ENCODE measurements at places on chromosomes 3 and 15.

DNA sequence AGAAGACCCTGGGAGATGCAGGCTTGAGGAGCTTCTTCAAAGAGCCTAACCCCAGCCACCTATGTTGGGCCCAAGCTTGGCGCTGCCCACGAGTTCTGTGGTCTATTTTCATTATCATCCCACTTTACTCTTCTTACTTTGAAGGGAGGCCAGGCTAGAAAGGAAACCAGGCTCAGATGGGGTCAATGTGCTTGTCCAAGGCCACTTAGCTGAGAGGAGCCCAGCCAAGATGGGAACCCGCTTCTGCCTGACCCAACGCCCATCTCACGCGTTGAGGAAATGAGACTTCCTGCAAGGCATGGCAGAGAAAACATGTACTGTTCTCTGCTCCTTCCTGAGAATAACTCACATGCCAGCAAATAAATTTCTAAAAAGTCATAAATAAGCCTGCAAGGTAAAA is 486.3 kb upstream of the PROK2 start:
- no peak for DNase-seq

DNA sequence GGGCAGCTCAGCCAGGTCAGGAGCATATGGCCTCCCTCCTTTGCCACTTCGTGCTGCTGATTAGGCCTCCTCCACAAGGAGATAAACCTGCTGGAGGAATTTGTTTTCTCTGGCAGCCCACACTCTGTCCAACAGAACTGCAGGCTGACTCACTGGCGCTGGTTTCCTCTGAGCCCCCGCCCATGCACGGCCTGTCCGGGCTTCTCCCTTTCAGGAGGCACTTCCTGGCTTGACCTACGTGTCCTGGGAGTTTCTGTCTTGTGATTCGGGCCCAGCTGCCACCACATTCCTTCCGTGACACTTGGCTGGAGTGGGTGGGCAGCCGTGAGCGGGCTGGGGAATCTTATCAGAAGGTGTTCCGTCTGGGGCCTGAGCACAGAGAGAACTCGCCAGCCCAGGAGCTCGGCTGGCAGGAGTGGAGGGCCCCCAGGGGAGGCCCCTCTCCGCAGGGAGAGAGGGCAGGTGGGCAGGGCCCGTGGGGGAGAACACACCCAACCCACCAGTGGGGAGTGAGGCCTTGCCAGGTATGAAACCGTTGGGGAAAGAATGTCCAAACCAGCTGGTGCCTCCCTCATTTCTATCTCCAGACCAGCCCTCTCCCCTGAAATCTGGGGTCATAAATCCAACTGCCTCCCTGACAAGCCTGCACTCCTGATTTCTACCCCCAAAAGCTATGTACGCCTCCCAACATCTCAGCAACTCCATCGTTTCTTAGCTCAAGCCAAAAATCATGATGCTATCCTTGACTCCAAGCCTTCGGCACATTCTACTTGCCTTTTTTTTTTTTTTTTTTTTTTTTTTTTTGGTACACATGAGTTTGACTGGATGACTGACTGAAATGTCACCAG is 110.6 kb upstream of the MEF2A start:
- no peak for DNase-seq

DNA sequence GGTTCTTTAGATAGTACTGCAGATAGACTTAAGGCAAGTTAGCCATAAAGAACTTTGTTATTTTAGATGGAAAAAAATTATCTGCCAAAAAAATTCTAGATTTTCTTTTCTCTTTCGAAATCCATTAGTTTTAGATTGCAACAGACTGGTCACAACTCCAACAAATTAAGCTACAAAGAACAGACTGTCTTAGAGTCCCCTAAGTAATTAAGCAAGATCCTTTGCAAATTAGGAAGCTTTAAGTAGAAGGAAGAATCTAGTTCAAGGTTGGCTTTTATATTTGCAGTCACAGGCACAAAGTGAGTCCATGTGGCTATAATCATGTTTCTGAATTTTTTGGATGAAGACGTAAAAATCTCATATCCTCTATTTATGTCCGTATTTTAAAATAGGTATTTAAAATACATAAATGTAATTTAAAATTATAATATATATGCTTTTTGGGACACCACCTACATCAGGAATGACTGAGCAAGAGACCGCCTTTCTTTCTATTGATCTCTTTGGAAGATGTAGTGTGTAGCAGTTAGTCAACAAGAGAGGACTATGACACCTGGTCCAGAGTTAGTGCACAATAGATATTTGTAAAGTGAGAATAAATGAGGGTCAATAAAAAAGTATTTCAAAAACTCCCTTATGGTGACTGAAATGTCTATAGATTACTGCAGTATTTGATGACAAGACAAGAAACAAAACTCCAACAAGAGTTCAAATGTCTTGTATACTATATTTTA is 34.4 kb downstream of the TMEM45A start:
- DNase-seq: no peak

- no peak for DNase-seq
Observed at GRCh38 chr3:124428372-124429128, 301.7 kb upstream of the UMPS start.

GRCh38 chr3:9373465-9373864 is 10.6 kb downstream of the THUMPD3 start:
- no peak for DNase-seq

DNA sequence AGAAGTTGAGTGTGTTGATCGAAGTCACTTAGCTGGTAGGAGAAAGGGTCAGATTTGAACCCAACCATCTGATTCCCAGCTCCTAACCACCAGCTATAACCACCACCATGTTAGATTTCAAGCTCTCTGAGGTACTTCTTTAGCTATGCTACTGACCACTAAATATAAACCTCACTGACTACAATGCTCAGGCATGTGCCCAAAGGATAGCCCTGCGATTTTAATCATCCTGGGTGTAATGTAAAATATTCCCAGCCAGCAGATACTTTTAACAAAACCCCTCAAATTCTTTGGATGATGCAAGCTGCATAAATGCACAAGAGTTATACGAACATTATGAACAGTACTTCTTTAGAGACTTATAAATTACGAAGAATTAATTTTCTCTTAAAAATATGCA is 115.2 kb upstream of the TSC22D2 start:
- no peak for DNase-seq

- no peak for DNase-seq
Observed at GRCh38 chr15:51054535-51054934, 40.2 kb downstream of the TNFAIP8L3 start.

All from activated CD4-positive, CD25-positive, alpha-beta regulatory T cell treated with anti-CD3 and anti-CD28 coated beads, Interleukin-2, amount 50 U/mL, for 72 hours (primary cell).